ENCODE measurements at places on chromosomes 5 and 9.

DNA sequence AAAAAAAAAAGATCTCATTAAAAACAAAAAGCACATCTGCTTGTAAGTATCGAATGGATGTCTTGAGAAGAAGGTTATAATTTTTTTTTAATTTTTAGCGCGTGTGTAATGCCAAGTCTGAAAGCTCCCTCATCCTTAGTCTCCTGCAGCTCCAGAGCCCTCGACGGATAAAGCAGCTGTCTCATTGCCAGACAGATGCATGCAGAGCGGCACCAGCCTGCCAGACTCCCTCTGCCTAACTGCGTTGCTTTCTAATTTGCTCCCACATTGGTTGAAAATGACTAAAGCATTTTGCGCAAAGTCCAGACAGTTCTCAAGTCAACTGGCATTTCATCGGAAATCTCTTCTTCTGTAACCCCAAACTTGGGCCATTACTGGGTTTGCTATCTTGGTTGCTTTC lies 29.4 kb downstream of the OLFM1 start:
- peak; percentile 63 for DNase-seq

DNA sequence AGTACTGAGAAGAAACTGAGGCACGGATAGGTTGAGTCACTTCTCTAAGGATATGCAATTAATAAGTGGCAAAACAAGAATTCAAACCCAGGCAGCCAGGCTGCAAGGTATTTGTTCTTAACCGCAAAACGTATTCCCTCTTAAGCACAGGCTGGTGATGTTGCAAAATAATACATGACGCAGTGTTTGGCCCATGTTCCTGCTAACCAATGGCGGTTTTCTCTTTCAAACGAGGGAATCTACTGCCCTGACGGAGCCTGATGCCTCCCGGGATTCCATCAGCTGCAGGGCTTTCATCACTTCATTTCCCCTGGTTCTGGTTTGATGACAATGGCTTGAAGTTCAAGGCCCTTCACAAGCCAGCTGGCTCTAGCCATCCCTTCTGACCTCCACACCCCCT lies 154.8 kb downstream of the SLIT3 start:
- no peak for DNase-seq

DNA sequence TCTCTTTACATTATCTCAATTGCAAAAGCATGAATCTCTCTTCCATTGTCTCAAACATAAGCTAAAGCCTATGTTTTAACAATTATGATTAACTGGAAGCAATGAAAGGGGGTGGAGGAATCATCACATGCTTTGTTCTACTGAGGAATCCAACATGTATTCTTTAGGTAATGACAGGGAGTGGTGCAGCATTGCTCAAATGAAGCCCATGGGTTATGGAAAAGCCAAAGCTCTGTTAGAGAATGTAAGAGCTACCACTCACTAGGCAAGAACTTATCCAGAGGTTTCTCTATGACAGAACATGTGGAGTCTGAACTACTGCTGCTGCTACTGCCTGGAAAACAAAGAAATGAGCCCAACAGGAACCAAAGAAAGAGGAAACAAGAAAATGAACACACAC lies 28.7 kb downstream of the KIF3A start:
- no peak for DNase-seq

DNA sequence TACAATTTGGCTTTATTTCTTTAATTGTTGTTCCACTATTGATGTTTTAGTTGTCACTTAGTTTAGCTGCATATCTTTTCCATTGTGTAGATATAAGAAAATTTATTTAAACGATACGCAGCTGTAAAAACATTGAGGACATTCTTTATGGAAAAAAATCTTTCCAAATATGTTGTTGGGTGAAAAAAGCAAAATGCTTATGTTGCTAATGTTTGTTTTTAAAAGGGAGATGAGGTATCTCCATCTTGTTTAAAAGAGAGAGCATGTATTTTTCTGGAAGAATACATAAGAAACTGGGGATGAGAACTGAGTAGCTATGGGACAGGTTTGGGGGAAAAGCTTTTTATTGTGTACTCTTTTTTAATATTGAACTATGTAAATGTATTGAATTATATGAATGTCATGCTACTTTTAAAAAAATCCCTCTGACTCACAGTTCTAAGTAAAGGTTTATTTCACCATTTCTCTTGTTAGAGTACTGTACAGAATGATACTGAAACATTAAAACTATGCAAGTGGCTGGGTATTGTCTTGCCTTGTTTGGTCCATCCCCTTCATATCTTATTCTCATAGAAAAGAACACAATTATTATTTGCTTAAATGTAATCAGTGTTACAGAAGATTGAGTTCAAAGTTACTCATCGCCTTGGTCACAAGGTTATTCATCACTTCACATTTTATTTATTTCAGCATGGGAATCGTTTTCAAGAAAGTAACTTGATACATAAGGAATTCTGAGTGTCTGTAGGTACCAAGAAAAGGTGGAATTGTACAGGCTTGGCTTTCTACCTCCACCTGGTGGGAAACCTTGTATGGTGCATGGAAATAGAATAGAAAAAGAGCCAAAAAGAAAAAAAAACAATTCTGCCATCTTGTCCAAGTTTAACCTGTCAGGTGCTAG lies 85.8 kb downstream of the RIC1 start:
- DNase-seq, result no peak

GRCh38 chr5:172749881-172750633 lies 20.9 kb downstream of the DUSP1 start:
- DNase-seq, result no peak

DNA sequence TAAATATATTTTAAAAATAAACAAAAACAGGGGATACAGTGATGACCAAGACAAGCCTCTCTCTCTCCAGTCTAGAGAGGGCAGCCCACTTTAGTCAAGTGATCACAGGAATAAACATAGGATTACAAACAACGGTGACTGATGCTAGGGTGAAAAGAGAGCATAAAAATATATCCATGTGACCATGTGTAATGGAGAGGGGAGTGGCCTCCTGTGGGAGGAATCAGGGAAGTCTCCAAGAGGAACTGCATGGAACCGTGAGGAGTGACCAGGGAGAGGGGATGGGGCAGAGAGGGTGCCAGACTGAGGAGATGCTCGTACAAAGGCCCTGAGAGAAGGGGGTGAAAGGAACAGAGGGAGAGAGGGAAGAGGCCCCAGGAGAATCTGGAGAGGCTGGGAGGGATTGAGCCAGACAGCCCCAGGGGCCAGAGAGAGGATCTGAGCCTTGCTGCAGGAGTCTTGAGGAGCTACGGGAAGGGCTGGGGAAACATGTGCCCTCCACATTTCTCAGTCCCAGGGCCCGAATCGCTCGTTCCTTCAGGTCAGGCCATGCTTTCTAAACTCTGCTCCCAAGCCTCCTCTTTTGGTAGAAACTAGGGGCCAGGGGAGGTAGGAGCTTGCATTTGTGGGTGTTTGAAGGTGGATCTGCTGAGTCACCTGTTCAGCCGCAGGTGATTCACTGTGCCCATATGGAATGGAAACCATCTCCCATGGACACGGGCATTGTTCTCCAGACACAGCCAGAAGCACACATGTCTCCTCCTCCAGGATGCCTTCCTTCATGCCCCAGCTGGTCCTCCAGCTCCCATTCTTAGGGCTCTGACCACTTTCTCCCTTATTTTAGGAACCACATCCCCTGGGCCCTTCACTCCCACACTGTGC lies 63.8 kb downstream of the PAX5 start:
- DNase-seq, result no peak

GRCh38 chr5:174348311-174348981 lies 302.9 kb downstream of the NSG2 start:
- DNase-seq, result no peak

DNA sequence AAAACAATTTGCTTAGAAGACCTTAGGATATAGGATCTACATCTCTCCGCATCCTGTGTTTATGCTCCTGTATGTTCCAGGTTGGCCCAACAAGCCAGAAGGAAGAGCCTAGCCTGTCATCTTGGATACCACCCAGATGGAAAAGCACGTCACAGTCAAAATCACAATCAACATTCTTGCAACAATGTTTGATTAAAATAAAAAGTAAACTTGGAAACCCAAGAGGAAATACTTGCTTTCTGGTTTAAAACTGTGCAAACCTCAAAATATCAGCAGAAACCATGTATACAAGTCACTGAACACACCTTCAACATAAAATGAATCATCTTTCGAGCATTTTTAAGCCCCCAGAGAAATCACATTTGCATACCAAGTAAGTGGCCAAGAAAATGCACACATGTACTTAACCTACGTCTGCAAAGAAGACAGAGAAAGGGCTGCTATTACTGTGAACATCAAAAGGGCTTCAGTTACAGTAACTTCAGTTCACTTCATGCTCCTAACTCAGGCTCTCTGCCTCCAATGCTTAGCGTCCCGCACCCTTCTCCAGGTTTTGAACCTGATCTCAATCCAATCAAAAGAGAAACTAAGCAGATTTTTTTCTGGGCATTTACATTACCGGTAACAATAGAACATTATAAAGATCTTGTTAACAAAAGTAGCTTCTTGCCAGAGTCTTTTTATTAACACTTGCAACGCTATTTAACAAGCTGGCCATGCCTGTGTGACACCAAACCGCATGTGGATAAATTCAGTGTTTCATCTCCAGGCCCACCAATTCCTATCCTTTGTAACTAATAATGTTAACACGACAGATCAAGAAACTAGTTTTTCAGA lies 1.3 kb downstream of the ENC1 start:
- DNase-seq, result peak; percentile 23

DNA sequence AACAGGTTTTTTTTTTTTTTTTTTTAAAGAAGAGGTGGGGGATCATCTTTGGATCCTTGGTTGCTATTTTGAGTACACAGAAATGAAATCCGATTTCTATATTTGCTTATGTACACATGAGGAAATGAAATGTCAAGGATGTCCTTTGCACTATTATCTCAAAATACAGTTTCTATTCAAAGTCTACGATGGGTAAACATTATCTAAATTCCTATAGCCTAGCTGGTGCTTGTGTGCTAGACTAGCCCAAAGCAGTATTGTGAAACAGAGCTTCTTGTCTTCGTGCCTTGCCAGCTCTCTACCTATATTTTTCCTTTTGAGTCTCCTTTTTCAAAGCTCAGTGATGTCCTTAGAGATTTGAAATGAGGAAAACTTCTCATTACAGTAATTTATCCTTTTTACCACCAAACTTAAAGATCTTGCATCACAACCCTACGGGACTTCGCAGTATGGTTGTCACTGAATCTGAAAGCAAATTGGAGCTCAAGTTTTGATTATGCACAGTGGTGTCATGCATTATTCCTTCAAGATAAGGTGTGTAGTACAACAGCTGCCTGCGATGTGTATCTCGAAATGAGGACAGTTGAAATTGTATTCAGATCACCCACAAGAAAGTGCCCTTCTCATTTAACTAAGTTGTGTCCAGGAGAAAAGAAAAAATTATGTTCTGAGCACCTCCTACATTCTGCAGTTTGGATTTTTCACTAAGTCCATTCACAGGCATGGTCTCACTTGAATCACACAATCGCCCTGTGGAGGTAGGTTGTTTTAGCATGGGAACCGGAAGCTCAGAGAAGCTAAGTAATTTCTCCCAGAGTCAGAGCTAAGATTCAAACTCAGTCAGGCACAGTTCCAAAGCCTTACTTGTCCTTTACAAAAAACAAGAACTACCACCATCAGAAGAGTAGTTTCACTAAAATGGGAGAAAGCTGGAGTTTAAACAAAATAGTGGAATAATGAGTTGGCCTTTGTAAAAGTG lies 379.0 kb downstream of the GLIS3 start:
- DNase-seq, result no peak

DNA sequence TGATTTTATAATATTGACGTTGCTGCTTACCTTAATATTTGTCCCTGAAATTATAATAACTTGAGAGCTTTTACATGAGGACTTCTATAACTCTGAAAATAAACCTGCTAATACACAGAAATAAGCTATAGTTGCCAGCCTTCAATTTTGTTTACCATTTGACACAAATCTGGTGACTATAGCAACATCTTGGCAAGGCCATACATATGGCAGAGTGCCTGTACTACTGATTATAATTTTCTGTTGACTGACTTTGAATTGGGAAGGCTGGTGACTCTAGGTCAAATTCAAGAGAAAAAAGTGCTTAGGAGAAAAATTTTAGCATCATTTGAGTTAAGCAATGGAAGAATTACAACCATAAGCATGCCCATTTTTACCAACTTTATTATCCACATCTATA lies 581.4 kb upstream of the PTPRD start:
- no peak for DNase-seq

- DNase-seq, result peak; percentile 94
Observed at GRCh38 chr9:114238891-114239875, 83.7 kb upstream of the ORM1 start.

- DNase-seq, result no peak
Observed at GRCh38 chr5:140337880-140338279, 8.5 kb downstream of the HBEGF start.

DNA sequence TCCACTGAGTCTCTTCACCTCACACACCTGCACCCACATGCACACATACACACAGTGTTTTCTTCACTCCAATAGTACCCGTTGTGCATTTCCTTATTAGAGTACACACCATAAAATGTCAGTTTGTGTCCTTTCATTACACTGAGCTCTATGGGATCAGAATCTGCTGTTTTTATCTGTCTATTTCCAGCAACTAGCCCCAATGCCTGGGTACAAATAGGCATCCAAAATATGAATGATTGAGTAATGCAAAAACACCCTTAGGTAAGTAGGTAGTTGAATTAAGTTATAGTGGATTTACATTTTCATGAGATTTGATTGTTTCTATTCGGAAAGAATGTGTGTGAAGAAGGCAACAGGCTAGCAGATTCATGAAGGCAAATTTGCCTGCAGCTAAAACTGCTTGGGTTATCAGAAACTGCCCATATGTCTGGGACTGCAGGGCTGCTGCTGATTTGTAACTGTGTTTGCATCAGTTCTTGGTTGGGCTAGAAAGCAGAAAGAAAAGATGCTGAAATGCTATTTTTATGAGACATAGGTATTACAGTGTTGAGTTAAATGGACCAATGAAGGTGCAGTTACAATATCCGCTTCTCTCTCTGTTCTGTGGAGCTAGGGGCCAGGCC lies 26.9 kb downstream of the PPP3R2 start:
- DNase-seq, result no peak

DNA sequence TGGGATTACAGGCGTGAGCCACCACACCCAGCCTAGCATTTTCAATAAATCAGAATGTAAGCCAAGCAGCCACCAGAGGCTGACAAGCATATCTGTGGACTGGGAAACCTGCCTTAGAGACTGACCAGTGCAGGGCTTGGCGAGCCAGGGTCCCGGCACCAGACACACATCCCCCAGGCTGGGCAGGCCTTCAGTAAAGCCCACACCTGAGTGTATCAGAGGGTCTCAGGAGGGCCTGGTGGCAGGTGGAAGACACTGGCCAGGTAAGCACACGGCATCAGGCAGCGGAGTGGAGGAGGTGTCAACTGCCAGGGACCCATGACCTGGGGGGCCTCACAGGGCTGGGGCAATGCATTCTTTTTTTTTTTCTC lies 78.3 kb upstream of the IL17B start:
- DNase-seq, result no peak
